Chondrocyte (in vitro differentiated cells): ENCODE measurements at places on chromosomes 1 and 21. TPM values are rescaled to one million over a fixed set of nuclear protein-coding genes. Genes with fewer than 3 reads are reported as not detected.

Gene OXCT2
- total RNA-seq: 0.29 to 0.72 TPM in 2 of 3 replicates, not detected in the other

Gene RNU11
- not detected in 3 replicates for total RNA-seq

Gene RAP1A
- total RNA-seq: 53.5 to 64.0 TPM (median 60.5 TPM) in 3 replicates

Gene RPS6KA1
- total RNA-seq: 3.6 to 6.3 TPM (median 4.4 TPM) in 3 replicates

Gene CD244
- total RNA-seq: not detected in 3 replicates

Gene FCER1A
- total RNA-seq: not detected in 3 replicates
